Thymus (tissue), 14 donors: ENCODE measurements at places on chromosomes 5 and 9.

DNA sequence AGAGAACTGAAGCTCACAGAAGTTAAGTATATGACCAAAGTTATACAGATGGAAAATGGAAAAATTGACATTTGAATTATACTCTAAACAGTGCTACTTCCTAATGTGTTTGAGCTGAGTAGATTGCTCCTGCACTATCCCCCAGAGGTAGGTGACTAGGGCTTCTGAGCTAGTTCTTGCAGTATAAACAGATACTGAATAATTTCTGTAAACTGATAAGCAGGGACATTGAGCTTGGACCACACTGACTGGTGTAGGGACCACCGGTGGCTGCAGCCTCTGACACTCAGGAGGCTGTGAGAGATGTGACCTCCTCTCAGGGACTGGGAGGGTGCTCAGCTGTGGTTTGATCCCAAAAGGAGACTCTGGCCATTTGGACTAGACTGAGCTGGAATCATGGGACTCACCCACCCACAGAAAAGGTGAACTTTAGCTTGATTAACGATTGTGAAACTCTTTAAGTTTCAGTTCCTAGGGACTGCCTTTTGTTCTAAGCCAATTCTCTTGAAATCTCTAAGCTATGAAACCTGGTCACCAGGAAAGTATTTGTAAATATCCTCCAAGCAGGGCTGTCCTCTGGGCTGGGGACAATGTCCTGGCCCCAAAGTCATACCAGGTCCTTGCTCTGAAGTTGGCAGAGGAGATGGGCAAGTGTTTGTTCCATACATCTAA, 291.5 kb downstream of the SEC61B start:
- no peak overlapping the region for H3K4me3 ChIP-seq
- peaks cover 3% of the 10 kb centered on the region for H3K4me1 ChIP-seq
- DNase-seq: no peak
- no peak overlapping the region for H3K27ac ChIP-seq
- no peaks in the 10 kb centered on the region for H3K27me3 ChIP-seq

GRCh38 chr5:56535347-56535746, 280.0 kb upstream of the MAP3K1 start:
- H3K36me3 ChIP-seq: no peaks in the 10 kb centered on the region
- DNase-seq: no peak
- H3K4me3 ChIP-seq: no peak overlapping the region
- no peaks in the 10 kb centered on the region for H3K4me1 ChIP-seq
- H3K27me3 ChIP-seq: no peaks in the 10 kb centered on the region
- no peak overlapping the region for H3K27ac ChIP-seq

GRCh38 chr9:3957306-3957705, 342.6 kb downstream of the GLIS3 start:
- H3K36me3 ChIP-seq: no peaks in the 10 kb centered on the region
- no peak for DNase-seq
- H3K27ac ChIP-seq: no peak overlapping the region
- no peak overlapping the region for H3K4me3 ChIP-seq
- no peaks in the 10 kb centered on the region for H3K4me1 ChIP-seq

- DNase-seq: no peak
- H3K4me1 ChIP-seq: peaks cover 87% of the 10 kb centered on the region
- H3K4me3 ChIP-seq: peak overlapping the region; percentile 20
- H3K27ac ChIP-seq: no peak overlapping the region
These were observed 3.0 kb downstream of the SLC12A7 start for GRCh38 chr5:1108865-1109174.

GRCh38 chr9:71808068-71808467, 39.8 kb upstream of the CEMIP2 start:
- no peaks in the 10 kb centered on the region for H3K36me3 ChIP-seq
- no peak overlapping the region for H3K27ac ChIP-seq
- no peak overlapping the region for H3K4me3 ChIP-seq
- H3K27me3 ChIP-seq: no peaks in the 10 kb centered on the region
- peaks cover 6% of the 10 kb centered on the region for H3K4me1 ChIP-seq

GRCh38 chr9:81156381-81156780, 533.0 kb downstream of the TLE1 start:
- H3K4me1 ChIP-seq: no peaks in the 10 kb centered on the region
- H3K36me3 ChIP-seq: no peaks in the 10 kb centered on the region
- no peak overlapping the region for H3K4me3 ChIP-seq
- no peak overlapping the region for H3K27ac ChIP-seq
- H3K27me3 ChIP-seq: no peaks in the 10 kb centered on the region

GRCh38 chr9:78296201-78296892, 578 bp upstream of the PSAT1 start:
- H3K4me1 ChIP-seq: peaks cover 12% of the 10 kb centered on the region
- H3K36me3 ChIP-seq: no peaks in the 10 kb centered on the region
- no peak for DNase-seq
- H3K27me3 ChIP-seq: no peaks in the 10 kb centered on the region

GRCh38 chr9:92965061-92965758, 17.9 kb downstream of the FGD3 start:
- H3K27ac ChIP-seq: peak overlapping the region; percentile 99
- H3K4me1 ChIP-seq: peaks cover 23% of the 10 kb centered on the region
- H3K36me3 ChIP-seq: peaks cover 12% of the 10 kb centered on the region
- no peak for DNase-seq

- no peak overlapping the region for H3K4me3 ChIP-seq
These were observed 105.8 kb upstream of the PPP1R26 start for GRCh38 chr9:135373820-135374219.

GRCh38 chr5:142871363-142872193, 101.4 kb downstream of the ARHGAP26 start:
- no peaks in the 10 kb centered on the region for H3K27me3 ChIP-seq
- no peak for DNase-seq
- no peaks in the 10 kb centered on the region for H3K36me3 ChIP-seq
- peak overlapping the region; percentile 8 for H3K27ac ChIP-seq
- H3K4me1 ChIP-seq: peaks cover 43% of the 10 kb centered on the region

DNA sequence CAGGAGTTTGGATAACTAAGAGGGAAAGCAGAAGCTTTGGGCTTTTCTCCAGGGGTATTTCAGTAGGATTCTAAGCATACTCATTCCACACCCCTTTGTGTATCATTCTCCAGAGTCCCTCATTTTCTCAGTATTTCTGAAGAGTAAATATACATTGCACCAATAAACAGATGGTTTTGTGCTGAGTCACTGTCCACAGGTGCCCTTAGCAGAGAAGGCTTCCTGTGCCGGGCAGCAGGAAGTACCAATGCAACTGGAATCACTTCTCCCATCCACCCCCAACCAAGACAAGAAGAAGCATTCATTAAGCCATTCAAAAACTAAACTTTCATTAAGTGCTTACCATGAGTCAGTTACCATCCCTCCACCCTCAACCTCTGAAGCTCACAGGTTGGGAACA, 3.6 kb upstream of the CCNJL start:
- no peak overlapping the region for H3K4me3 ChIP-seq
- no peak overlapping the region for H3K27ac ChIP-seq
- peaks cover 16% of the 10 kb centered on the region for H3K27me3 ChIP-seq
- no peaks in the 10 kb centered on the region for H3K36me3 ChIP-seq
- no peaks in the 10 kb centered on the region for H3K4me1 ChIP-seq

DNA sequence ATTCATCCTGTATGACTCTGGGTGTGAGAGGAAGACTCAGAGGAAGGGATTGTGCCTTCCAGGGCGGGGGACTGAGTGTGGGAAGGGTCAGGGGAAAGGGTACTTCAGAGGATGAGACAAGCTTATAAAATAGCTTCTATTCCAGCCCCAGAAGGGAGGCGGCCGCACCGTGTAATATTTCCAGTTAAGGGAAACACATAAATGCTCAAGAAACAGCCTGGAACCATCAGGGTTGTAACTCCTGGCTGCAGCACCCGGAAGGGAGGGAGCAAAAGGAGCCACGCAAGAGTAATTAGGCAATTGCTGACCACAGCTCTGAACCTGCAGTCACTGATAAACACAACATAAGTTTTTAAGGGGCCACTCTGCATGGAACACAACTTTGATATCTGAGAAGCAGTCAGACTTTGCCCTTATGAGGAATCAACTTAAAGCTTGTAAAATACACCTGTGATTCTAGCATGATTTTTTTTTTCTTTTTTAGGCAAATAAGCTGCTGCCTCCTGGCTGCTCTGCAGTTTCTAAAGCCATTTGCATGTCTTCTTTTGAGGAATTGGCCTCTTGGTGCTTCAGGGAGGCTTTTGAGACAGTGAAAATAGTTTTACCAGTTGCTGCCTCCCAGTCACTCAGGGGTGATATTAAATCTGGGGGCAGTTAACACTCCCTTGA, 382.7 kb downstream of the ENC1 start:
- H3K27me3 ChIP-seq: no peaks in the 10 kb centered on the region
- H3K36me3 ChIP-seq: no peaks in the 10 kb centered on the region
- peaks cover 2% of the 10 kb centered on the region for H3K4me1 ChIP-seq
- peak overlapping the region; percentile 7 for H3K27ac ChIP-seq

DNA sequence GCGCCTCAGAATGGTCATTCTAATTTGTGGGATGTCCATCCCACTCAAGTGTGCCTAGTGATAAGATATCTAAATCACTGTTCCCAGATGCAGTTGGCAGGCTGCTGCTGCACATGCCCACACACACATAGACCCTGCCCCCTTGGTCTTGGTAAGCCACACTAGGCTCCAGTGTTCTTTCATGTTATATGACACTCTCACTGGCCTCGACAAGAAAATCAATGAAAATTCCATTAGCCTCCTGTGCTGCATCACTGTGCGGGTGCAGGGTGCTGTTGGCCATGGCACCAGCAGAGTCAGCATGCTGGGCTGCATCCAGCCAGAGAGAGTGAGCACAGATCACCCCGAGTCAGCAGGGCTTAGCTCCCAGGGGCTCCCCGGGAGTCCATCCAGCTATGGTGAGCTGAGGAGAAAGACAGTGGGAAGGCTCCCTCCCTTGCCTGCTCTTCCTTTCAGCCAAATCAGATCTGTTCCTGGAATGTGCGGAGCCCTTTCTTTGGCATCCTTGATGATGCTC, 59.9 kb downstream of the ABLIM3 start:
- no peak overlapping the region for H3K4me3 ChIP-seq
- no peaks in the 10 kb centered on the region for H3K36me3 ChIP-seq
- no peak overlapping the region for H3K27ac ChIP-seq
- H3K4me1 ChIP-seq: no peaks in the 10 kb centered on the region

DNA sequence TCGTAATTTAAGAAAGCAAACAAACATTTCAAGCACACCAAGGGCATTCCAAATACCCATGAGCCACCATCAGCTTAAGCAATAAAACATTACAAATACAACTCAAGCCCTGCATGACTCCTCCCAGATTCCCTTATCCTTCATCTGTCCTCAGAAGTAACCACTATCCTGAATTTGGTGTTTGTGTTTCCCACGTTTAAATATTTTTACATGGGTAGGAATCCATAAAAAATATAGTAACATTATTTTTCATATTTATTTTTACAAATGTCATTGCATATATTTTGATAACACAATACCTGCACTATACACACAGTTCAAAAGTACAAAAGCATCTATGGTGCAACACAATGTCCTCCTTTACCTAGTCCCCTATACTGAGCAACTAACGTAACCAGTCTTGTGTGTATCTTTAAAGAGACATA, 6.4 kb downstream of the PRKAA1 start:
- no peak overlapping the region for H3K27ac ChIP-seq
- H3K36me3 ChIP-seq: peaks cover 7% of the 10 kb centered on the region
- H3K4me3 ChIP-seq: no peak overlapping the region

DNA sequence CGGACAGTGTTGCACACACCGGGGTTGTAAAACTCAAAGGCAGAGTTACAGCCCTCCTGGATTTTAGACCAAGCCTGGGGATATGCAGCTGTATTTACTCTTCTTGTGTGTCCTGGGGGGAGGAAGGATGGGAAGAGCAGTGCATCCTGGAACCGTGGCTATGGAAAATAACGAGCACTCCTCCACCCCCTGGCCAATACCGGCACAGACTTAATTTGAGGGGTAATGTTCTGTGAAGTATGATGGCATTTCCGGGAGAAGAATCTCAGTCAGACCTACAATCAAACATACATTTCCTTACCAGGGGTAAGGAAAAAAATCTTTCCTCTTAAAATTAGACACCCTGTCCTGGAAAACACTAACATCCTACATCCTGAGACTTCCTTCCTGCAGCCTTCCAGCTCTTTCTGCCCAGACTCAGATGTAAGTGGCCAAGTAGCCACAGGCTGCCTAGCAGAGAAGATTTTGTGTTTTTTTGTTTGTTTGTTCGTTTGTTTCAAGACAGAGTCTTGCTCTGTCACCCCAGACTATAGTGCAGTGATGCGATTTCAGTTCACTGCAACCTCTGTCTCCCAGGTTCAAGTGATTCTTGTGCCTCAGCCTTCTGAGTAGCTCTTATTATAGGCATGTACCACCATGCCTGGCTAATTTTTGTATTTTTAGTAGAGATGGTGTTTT, 11.0 kb upstream of the ERMP1 start:
- peak; percentile 47 for DNase-seq
- no peaks in the 10 kb centered on the region for H3K36me3 ChIP-seq
- peaks cover 6% of the 10 kb centered on the region for H3K27me3 ChIP-seq
- H3K4me3 ChIP-seq: no peak overlapping the region

GRCh38 chr5:134798468-134798867, 39.9 kb downstream of the DDX46 start:
- DNase-seq: no peak
- H3K27ac ChIP-seq: no peak overlapping the region
- no peaks in the 10 kb centered on the region for H3K27me3 ChIP-seq
- no peaks in the 10 kb centered on the region for H3K4me1 ChIP-seq
